ENCODE measurements at places on chromosomes 16 and 17.

- no peak for DNase-seq
These were observed 1.7 kb downstream of the NFATC3 start for GRCh38 chr16:68086860-68087268.

DNA sequence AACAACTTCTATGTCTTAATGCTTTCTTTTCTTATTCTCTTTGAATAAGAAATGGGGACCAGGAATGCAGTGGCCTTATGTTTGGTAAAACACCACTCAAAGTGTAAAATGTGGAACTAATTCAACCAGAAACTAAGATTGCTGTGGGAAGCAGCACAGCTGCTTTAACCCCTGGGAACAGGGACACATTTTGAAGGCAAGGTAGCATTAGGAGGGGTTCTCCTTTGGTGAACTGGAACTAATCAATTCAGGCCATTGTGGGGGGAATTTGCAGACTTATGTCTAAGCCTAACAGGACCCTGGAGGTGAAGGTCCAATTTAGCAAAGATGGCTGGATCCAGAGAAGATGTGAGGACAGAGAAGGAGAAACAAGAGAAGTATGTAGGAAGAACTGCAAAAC is 256.1 kb downstream of the ZFHX3 start:
- no peak for DNase-seq

DNA sequence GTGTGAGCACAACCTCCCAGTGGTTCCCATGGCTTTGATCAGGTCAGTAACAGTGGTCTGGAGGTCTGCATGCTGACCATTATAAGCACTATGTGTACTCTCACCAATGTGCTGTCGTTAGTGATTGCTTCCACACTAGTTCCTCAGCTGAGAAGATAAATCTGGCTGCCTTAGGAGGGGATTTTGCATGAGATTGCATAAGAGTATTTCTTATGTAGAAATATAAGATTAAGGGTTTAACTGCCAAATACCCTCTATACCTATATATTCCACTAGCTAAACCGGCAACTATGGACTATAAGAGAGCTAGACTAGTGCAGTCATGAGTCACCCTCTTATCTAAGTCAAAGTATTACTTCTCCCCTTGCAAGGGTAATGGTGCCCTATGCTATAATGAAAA is 580.2 kb downstream of the CDH11 start:
- no peak for DNase-seq

- no peak for DNase-seq
These were observed 112.3 kb upstream of the PMFBP1 start for GRCh38 chr16:72284042-72284789.

- no peak for DNase-seq
These were observed 9.8 kb downstream of the PHB1 start for GRCh38 chr17:49404906-49405305.

- DNase-seq = no peak
These were observed 111.2 kb upstream of the NLRP1 start for GRCh38 chr17:5695480-5695879.

- no peak for DNase-seq
These were observed 49.8 kb downstream of the WDR45B start for GRCh38 chr17:82598256-82599119.

GRCh38 chr17:36791942-36792475 is 145.3 kb upstream of the LHX1 start:
- no peak for DNase-seq

GRCh38 chr16:70688246-70688742 is 2.4 kb upstream of the MTSS2 start:
- no peak for DNase-seq

DNA sequence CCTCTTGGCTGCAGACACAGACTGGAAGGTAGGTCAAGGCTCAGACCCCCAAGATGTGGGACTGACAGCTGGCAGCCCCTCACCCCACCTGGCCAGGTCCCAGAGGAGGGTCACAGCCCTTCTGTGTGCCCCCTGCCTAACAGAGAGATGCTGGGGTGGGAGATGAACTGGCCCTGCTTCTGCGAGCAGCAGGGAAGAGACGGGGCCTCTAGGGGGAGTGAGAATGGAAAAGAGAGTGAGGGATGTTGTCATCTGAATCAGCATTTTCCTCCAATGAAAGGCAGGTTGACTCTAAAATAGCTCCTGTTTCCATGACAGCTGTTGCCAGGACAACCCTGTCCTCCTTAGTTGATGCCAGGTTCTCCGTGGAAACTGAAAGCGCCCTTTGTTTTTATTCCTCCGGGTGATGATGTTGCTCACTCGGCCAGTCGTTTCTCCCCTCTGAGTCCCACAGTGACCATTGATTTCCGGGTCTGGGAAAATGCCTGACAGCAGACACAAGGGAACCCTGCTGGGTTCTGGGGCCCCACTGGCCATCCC is 4.9 kb upstream of the NDRG4 start:
- DNase-seq = peak; percentile 87

- peak; percentile 83 for DNase-seq
These were observed 2.4 kb downstream of the SKAP1 start for GRCh38 chr17:48427598-48427997.

GRCh38 chr16:75702242-75702641 is 981 bp upstream of the DUXB start:
- no peak for DNase-seq

GRCh38 chr16:81597079-81597658 is 152.6 kb downstream of the CMIP start:
- no peak for DNase-seq

All from activated CD4-positive, alpha-beta T cell treated with anti-CD3 and anti-CD28 coated beads for 48 hours (primary cell).